ENCODE measurements at places on chromosomes 3 and 15.

DNA sequence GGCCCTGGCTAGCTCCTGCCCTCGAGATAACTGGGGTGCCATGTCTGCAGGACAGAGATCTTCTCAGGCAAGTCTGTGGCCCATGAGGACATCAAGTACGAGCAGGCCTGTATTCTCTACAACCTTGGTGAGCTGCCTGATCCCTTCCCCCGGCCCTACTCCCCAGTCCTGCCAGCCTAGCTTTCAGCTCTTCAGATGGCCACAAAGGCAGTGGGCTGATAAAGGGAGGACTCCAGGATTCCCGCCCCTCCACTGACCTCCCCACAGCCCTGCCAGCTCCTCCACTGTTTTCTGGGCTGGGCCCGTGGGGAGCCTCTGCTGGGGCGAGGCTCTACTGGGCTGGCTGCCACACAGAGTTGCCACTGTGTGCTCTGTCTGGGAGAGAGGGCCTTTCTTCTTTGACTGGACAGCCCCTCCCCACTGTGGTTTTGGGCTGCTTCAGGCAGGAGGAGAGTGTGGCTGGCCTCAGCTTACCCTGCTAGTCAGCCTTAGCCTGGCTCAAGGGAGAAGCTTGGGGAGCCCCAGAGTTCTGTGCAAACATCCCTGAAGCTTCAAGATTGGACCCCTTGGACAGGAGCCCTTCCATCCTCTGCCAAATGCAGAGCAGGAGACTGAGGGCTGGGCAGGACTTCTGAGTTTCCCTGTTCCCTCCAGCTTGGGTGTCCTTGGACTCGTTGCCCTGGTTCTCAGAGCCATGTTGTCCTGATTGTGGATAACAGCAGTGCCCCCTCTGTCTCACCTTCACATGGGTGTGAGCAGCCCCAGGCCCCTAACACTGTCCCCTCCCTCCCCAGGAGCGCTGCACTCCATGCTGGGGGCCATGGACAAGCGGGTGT is 24.4 kb downstream of the PTPN23 start:
- no peak for DNase-seq

GRCh38 chr3:187212705-187213104 is 15.4 kb downstream of the RTP1 start:
- no peak for DNase-seq

DNA sequence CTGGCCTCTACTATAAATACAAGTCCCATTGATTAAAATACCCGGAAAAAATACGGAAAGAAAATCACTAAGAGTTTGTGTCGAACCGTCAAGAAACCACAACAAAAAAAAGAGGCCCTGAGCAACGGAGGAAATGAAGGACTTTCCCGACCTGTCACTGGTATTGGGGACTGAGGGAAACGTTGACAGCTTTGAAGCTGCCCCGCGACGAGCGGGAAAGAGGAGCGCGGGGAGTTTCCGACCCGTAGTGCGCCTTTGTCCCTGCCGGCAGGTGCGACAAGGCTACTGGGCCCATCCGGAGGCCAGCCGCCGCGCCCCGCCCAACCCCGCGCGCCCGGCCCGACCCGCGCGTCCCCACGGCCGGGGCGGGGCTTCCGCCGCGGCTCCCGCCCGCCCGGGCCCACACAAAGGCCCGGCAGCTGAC is 416 bp downstream of the PBRM1 start:
- peak; percentile 94 for DNase-seq

GRCh38 chr3:16239780-16240179 is 25.0 kb downstream of the DPH3 start:
- DNase-seq: no peak

DNA sequence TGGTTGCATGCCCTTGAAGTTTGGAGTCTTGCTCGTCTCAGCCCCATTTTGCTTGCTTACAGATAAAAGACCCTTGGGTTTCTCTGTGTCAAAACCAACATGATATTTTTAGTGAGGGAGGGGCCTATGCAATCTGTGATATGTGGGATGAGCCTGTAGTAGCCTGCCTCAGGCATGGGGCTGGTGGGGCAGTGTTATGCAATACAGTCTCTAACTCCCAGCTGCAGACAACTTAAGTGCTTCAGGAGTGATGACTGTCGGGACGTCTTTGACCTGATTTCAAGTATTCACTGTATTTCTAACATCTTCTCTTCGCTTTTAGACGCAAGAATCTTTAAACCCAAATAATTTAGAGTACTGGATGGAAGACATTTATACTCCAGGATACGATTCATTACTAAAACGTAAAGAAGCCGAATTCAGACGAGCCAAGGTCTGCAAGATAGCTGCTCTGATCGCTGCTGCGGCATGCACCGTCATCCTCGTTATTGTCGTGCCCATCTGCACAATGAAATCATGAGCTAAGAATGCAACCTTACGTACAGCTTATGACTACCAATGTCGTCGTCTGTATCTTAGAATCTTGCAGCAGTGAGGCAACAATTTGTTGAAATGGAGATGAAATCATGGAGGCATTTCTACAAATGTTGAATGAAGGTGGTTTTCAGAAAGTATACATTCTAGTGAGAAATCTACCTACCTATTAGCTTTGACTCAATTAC is 35.9 kb downstream of the MINAR1 start:
- no peak for DNase-seq

DNA sequence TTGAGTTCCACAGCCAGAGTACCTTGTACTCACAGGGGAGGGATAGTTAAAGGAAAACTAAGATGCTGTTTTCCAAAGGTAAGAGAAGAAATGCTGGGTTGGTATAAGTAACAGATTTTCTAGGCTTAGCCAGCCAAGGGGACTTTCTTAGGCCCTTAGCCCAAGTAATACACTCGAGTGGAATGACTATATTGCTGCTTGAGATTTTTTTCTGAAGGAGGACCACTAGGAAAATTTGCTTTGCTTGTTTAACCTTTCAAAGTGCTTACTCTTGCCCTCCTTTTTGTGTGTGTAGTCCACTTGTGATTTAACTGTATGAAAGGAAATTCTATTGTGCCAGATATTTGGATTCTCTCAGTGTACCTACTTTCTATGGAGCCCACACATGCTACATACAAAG is 50.5 kb downstream of the IL5RA start:
- DNase-seq: no peak

- DNase-seq: no peak
These were observed 190.5 kb upstream of the CMC1 start for GRCh38 chr3:28050885-28051284.

DNA sequence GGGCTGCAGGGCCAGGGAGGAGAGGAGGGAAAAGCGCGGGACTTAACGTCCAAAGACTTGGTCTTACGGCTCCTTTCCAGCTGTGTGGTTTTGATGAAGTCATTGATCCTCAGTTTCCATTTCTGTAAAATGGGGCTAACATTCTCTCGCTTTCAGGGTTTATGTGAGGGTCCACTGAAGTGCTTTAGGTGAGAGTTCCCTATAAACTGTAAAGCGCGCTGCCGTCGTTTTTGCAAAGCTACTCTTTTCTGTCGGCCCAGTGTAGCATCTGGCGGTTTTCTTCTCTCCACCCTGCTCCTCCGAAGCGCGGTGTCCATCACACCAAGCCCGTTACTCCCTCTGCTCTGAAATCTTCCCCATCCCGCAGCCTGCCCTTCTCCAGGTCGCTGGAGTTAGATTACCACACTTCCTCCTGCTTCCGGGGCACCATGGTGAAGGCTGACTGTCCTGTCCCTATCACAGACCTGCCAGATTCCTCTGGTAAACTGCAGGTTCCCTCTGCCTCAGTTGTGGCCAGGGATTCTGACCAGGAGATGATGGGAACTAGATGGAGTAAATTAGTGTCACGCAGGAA is 702 bp upstream of the DNAJC17 start:
- DNase-seq: no peak

DNA sequence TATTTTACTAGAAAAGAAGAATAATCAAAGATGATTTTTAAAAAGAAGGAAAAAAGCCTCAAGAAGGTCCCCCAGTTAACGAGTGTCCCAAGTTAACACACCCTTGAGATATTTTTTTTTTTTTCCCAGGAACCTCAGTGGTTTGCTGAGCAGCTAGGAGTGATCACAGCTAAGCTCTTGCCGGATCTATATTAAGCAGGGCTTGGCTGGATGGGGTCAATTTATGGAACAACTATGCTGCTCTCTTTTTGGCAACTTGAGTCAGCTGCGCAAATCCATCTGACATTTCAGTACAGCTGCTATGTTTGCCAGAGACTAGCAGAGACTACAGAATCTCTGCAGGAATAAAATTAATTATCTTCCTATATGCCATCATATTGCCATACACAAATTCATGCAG is at the start of gene LMOD3:
LMOD3 (minus strand) TSS at position 193 of the 400 bp plus-strand sequence. CDS start 209 bp downstream, outside the sequence.
- no peak for DNase-seq

DNA sequence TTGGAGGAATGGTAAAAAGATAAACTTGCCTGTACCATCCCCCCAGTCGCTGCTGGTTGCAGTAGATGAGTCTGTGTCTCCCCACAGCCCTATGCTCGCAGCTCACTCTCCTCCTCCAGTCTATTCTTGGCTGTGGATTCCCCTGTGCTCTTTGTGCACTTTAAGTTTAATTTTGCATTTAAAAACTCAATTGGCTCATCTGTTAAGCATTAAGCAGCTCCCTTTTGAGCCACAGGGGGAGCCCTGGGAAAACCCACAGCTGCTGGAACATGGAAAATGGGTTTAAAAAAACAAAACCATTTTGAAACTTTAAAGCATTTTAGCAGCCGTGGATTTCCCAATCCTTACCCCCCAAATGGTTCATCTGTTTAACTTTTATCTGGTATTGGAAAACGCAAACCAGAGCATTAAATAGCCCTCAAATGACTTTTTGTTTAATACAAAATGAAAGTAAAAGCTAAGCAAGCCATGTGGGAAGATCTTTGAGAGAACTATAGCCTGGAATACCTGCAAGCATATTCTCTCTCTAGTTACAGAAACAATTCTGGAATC is 536.9 kb downstream of the ZIC1 start:
- DNase-seq: no peak

GRCh38 chr3:113169891-113170452 is 41.4 kb upstream of the BOC start:
- no peak for DNase-seq

- DNase-seq: no peak
These were observed 22.7 kb downstream of the GADL1 start for GRCh38 chr3:30871720-30872119.

- DNase-seq: no peak
These were observed 66.3 kb upstream of the SLC6A6 start for GRCh38 chr3:14335774-14336748.
